Activated CD4-positive, alpha-beta T cell treated with anti-CD3 and anti-CD28 coated beads, Interleukin-2, amount 10 ng/mL, durations not matched to agents 24 days and 14 days (primary cell): ENCODE measurements at places on chromosomes 5 and 9. TPM values are rescaled to one million over a fixed set of nuclear protein-coding genes. Genes with fewer than 3 reads are reported as not detected.

Gene FOXD4L5
- total RNA-seq = 0.17 TPM in 1 of 2 replicates, not detected in the other

Gene CMBL
- total RNA-seq = 0.35 and 2.0 TPM in 2 replicates

Gene PLPP7
- total RNA-seq = not detected in 2 replicates

Gene GRM6
- total RNA-seq = not detected in 2 replicates

Gene PRLR
- not detected in 2 replicates for total RNA-seq

Gene BSPRY
- total RNA-seq = 10.5 and 10.6 TPM in 2 replicates

Gene SAPCD2
- total RNA-seq = 22.8 and 23.8 TPM in 2 replicates

Gene SH3PXD2B
- 0.16 and 0.19 TPM in 2 replicates for total RNA-seq

Gene SHB
- total RNA-seq = 1.6 and 2.1 TPM in 2 replicates

Gene CCDC171
- 1.5 and 1.6 TPM in 2 replicates for total RNA-seq

Gene CDH9
- not detected in 2 replicates for total RNA-seq

Gene ANKRD18B
- 0.65 and 1.1 TPM in 2 replicates for total RNA-seq

Gene PPP2CA
- 177 and 199 TPM in 2 replicates for total RNA-seq

Gene SNX24
- total RNA-seq = 0.37 and 0.45 TPM in 2 replicates
